ENCODE measurements at places on chromosomes 5 and 9.

GRCh38 chr9:97524424-97524823 lies 23.0 kb downstream of the TMOD1 start:
- DNase-seq = no peak

GRCh38 chr9:14831074-14831473 lies 79.2 kb downstream of the FREM1 start:
- no peak for DNase-seq

- no peak for DNase-seq
Observed at GRCh38 chr5:41795125-41795524, 75.1 kb downstream of the OXCT1 start.

DNA sequence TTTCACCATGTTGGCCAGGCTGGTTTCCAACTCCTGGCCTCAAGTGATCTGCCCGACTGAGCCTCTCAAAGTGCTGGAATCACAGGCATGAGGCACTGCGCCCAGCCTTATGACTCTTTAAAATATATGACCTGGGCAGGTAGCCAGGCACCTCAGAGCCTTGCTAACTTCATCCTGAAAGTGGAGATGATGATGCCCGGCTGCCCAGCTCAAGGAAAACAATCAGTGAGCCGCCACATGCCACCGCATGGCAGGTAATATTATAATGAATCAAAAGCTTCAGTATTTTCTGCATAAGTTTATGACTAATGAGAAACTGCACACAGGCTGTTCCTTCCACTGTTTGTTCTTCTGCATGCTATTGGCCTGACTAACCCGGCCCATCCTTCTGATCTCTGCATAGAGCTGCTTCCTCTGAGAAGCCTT lies 30.4 kb upstream of the DMRT1 start:
- no peak for DNase-seq

DNA sequence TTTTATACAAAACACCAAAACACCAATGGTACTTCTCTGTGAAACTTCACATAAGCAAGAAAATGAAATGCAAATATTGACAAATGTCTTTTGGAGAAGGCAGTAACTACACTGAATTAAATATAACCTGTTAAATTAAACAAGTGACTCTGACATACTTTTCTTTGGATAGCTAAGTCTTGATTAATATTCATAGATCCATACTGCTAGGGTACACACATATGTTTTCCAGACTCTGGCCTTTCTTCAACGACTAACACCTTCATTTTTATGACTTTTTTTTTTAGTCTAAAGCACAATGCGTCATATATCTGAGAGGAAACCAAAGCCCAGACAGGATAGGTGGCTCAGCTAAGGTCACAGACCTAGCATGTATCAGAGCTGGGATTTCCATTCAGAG lies 263.7 kb downstream of the TENT4A start:
- DNase-seq = no peak

- DNase-seq = no peak
Observed at GRCh38 chr5:160150381-160150780, 31.1 kb upstream of the PWWP2A start.

All from iPS DF 19.7 (cell line).